ENCODE measurements at places on chromosomes 6 and 20.

GRCh38 chr6:14748679-14749078, 497.2 kb upstream of the JARID2 start:
- no peak for DNase-seq

DNA sequence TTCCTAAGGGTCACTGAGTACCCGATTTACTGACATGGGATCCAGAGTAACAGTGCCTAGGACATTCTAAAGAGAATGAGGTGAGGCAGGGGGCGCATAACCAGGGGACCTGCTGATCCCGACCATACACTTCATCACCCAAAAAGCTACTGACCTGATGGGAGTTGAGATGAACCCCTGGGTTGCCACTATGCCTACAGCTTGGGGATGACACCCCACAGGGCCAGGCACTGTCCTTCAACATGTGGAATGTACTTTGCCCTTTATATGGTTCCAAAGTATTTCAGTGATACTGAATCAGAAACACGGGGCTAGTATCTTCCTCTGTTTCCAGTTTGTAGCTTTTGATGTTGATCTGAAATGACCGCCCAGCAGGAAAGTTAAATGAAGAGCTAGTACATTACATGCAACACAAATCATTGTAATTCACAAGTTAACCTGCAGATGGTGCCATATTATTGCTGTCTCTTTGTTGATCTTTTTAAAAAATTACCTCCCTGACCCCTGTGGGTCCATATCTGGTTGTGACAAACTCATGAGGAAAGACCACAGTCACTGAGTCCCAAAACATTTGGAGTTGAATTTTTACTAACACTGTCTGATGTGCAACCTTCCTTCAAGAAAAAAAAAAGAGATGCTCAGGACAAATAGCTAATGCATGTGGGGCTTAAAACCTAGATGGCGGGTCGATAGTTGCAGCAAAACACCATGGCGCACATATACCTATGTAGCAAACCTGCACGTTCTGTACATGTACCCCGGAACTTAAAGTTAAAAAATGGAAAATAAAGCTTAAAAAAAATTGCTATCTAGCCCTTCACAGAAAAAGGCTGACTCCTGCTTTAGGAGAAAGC, 42.7 kb upstream of the GCNT2 start:
- peak; percentile 11 for DNase-seq

GRCh38 chr20:6277661-6278240, 154.9 kb upstream of the FERMT1 start:
- no peak for DNase-seq

DNA sequence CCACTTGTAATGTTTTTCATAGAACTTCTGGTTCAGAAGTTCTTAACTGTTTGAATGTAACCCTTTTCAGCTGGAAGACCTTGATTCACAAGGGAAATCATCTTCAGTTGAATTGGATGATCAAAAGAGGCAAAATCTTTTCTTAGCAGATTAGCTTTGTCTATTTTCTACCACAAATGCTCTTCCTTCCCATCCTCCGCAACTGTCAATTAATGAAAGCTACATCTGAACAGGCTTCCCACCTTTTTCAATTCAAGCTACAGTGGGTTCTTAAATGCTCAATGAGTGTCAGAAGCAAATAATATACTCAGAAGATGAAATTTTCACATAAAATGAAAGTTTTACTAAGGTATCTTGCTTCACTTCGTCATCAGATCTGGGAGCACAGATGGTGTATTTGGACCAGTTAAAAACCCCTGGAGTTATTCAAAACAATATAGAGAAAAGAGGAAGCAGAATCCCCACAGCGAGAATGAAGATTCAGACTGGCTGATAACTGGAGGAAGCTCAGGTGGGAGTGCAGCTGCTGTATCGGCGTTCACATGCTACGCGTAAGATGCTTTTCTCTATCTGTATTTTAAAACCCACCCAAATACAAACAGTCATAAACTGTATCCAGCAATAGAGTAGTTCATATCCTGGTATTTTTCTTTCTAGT, 19.4 kb downstream of the QRSL1 start:
- no peak for DNase-seq

DNA sequence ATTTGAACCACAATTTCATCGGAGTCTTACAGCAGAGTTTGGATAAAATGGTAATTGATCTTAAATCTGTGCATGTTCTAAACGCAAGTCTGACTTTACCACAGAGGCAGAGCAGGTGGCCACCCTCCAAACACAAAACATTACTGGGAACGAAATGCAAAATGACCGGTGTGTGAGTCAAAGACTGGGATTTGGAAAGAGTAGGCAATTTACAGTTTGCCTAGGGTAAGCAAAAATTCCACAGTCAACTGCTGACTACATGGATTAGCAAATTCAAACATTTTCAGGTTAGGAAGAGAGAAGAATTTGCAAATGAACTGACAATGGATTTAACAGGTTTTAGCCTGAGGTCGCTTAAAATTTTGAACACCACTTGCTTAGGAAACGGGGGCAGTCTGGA, 444.4 kb downstream of the HDGFL1 start:
- no peak for DNase-seq

DNA sequence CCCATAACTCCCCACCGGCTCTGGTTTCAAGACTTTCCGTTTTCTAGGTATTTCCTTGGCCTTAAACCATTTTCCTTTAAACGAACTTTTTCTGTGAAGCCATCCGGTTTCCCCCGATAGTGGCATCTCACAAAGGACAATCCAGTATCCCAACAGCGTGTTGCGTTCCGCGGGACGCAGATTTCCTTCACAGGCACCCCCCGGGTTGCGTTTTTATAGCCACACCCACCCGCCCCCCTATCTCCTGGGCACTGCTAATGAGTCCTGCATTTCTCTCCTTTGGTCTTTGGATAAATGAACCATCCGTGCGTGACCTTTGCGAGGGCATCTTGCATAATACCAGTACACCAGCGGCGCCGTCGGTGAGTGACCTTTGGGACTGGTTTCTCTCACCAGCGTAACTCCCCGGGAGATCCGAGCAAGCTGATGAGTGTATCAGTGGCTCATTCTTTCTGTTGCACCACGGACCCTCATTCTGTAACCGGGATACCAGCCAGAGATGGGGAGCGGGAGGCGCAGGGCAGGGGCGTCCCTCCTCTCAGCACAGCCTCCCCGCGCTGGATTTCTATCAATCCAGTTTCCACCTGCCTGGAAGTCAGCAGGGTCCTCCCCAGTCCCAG, 586 bp upstream of the NQO2 start:
- DNase-seq = no peak

- no peak for DNase-seq
These were observed 18.6 kb downstream of the RBM38 start for GRCh38 chr20:57409672-57410397.

DNA sequence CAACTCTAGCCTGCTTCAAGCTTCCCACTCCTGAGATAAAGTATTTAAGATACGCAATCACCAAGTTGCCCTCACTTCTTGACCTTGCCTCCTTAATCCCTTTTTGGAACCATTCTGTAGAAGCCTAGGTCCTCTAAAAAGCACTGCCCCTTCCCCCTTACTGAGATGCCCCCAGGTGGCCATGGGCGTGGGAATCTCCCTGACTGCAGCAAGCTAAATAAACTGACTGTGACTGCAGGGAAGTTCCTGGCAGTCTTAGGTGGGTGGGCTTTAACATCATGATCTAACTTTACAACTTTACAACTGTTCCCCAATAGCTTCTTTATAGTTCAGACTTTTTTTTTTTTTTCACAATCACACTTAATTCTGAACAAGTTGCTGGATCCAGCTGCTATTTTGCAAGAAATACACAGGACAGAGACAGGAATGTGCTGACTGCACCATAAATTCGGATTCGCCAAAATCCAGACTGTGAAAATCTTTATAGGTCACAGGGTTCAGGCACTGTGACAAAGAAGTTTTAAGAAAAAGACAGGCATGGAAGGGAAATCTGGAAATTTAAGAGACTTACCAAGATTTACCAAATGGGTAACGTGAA, 344.2 kb upstream of the SULF2 start:
- no peak for DNase-seq

DNA sequence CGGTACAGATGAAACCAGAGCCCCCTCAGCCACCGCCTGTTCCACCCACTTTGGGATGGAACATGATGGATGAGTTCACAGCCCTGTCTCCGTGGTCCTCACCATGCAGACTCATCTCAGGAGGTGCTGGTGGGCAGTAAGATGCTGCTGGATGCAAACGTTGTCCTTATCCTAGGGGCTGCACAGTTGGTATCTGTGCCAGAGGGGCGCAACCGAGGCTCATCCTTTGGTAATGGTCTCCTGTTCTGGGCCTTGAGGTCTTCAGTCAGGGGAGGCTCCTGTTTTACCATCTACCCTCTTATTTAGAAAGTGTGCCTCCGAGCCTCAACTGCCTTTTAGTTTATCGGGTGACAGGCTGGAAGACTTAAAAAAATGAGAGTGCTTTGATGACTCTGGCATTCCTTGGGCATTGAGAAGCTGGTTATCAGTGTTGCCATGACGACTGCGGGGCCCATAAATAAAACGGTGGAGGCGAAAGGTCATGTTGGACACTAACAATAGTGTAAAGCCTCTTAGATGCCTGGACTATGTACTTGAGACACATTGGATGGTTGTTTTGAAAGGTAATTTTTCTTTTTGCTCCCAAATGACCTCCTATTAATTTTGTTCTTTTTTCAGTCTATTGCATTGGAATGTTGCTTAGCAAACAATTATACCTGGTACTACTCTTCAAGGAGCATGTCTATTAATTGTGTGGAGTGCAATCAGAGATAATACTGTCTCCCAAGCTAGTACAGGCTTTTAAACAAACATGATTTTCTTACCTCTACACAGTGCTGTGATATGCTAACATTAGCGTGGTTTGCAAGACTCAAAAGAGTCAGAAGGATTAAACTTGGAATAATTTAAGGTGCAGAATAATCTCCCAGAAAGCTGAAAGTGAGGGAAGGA, 74.2 kb upstream of the DSP start:
- no peak for DNase-seq

DNA sequence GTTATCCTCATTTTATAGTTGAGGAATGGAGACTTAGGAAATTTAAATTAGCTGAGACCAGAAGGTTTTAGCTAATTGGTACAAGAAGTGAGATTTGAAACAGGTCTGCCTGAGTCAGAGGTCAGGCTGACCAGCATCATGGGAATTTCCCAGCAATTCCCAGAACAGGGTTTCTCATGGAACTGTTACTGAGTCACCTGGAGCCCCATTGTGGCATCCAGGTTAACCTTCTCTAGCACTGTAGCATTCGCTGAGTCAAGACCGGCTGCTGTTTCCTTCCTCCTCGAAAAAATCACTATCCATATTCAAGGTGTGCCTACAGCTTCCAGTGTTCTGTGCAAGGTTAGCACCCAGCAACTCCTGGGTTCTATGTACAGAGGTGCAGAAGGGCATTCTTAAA, 238.0 kb upstream of the MAN1A1 start:
- DNase-seq = no peak

DNA sequence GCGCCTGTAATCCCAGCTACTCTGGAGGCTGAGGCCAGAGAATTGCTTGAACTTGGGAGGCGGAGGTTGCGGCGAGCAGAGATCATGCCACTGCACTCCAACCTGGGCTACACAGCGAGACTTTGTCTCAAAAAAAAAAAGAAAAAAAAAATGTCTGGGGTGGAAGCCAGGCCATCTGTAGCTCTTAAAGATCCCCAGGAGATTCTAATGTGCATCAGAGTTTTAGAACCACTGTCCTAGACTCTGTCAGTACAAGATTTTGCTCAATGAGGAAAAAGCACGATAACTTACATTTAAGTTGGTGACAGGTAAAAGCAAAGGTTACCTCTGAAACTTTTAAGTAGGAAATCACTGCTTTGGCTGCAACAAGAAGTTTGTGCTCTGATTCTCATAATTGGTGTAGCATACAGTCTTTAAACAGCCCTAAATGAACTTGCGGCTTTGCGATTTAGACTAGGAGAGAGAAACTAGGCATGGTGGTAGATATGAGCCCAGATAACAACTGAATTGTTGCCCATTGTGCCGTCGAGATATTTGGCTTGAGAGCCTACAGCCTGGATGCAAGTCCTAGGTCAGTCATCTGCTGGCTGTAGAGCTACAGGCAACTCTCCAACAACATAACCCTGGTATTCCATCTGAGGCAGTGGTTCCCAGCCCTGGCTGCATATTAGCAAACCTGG, 67.2 kb downstream of the BACH2 start:
- no peak for DNase-seq
